Activated naive CD8-positive, alpha-beta T cell treated with anti-CD3 and anti-CD28 coated beads, Interleukin-2, amount 50 U/mL, for 16 hours (primary cell): ENCODE measurements at places on chromosomes 4 and X.

- DNase-seq, result no peak
Measured at GRCh38 chr4:186934841-186935443, 211.3 kb upstream of the FAT1 start.

DNA sequence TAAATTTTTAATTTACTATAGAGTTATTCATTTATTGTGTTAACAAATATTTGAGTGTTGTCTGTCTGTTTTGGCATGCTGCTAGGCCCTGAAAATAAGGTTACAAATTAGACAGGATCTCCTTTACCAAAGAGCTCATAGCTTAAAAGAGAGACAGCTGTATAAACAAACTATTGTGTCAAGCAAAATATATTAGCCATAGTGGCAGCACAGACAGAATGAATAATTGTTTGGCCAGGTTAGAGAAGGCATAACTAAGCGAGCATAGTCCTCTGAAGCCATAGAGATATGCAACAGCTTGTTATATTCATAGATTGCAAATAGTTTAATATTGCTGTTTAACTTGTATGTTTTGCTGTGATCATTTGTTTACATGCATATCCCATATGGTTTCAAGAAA lies 66.7 kb upstream of the NDUFC1 start:
- no peak for DNase-seq

- no peak for DNase-seq
Measured at GRCh38 chr4:142416711-142417275, 429.3 kb downstream of the INPP4B start.

GRCh38 chr4:4810092-4810774 lies 49.2 kb upstream of the MSX1 start:
- no peak for DNase-seq

DNA sequence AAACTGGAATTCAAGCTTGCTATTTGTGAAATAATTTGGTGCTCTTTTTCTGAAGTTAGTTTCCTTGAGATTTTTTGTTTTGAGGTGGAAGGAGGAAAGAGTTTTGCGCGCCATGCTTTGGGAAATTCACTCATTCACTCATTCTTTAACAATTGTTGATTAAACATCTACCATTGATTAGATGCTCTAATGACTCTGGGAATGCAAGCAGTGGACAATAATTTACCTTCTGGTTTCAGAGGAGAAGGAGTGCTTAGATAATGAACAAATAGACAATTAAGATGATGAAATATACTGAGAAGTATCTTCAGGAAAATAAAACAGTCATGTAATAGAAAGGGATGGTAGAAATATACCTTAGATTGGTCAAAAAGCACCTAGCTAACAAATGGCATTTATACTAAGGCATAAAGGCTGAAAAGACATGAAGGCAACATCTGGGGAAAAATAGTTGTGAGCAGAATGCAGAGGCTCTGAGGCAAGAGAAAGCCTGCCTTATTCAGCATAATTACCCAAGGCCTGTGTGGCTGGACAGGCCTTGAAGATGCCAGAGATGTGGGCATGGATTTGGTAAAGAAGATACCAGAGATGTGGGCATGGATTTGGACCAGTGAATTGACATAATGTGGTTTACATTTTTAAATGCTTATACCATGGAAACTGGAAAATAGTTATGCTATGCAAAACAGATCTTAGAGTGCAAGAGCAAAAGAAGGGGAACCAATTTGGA lies 2.7 kb upstream of the COMMD8 start:
- DNase-seq, result no peak

- no peak for DNase-seq
Measured at GRCh38 chr4:25916870-25917269, 2.9 kb downstream of the SMIM20 start.

DNA sequence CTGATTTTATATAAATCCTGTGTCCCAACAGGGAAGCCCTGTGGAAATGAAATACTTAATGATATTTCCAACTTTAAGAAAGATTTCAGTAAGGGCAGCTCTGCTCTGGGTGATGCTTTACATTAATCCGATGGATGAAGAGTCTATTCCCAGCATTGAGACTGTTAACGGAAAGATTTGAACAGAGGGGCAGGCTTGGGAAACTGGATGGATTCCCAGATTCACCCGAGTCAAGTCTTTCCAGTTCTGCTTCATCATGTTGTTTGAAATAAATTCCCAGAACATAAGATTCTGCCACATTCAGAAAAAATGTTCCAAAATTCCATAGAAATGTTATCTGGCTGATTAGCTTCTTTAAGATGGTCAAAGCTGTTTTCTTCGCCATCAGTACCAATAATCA lies 246.0 kb downstream of the FBXW7 start:
- DNase-seq, result no peak

DNA sequence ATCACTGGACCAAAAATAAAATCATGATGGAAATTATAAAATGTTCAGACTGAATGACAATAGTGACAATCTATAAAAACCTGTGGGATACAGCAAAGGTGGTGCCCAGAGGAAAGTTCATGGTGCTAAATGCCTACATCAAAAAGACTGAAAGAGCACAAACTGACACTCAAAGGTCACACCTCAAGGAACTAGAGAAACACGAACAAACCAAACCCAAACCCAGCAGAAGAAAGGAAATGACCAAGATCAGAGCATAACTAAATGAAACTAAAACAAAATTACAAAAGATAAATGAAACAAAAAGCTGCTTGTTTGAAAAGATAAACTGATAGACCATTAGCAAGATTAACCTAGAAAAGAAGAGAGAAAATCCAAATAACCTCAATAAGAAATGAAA lies 78.7 kb downstream of the ANAPC10 start:
- no peak for DNase-seq

DNA sequence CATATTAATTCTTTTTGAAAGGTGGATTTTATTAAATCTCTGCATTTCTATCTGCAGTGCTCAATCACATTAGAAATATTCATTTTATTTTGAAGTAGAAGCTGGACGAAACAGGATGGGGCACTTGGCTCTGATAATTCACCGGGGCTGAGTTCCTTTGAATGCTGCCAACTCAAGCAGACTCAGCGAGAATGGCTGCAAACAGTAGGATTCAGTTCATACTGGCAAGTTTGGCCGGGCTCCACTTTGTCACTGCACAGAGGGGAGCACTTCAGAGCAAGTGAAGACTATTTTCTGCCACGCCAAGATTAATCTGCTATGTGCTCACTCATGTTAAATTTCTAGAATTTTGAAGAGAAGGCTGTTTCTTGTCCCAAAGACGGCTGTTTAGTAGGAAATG lies 30.7 kb upstream of the KLHL8 start:
- no peak for DNase-seq

- no peak for DNase-seq
Measured at GRCh38 chr4:107913283-107913899, 18.0 kb upstream of the CYP2U1 start.

- DNase-seq, result no peak
Measured at GRCh38 chrX:15745179-15745578, 7.1 kb downstream of the CA5B start.

- DNase-seq, result peak; percentile 1
Measured at GRCh38 chrX:15497865-15498264, 2.7 kb upstream of the BMX start.

DNA sequence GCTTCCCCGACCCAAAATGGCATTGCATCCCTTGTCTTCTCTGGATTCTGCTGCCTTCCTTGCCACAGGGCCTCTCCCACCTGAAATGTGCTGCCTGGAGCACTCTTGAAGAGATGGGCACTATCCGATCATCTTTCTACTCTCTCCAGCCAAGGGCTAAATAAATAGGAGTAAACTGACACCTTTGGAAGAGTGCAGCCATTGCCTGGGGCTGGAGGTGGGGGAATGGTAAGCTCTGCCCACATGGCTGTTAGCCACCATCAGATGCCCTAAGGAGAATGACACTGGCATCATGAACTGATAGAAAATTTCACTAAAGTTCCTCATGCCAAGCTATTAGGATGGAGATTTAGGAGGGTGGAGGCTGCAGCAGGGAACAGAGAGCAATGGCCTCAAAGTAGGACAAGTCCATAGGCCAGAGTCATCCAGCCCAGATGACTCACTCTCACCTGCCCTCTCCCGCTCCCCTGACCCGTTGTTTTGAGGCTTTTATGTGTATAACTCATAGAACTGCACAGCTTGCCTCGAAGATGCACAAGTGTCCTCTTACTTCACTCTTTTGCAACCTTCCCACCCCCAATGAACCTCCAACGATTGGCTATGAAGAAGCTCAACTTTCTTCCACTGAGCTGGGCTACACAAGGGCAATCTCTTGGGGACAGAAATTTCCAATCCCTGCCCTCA lies 822 bp upstream of the PFKFB1 start:
- no peak for DNase-seq

DNA sequence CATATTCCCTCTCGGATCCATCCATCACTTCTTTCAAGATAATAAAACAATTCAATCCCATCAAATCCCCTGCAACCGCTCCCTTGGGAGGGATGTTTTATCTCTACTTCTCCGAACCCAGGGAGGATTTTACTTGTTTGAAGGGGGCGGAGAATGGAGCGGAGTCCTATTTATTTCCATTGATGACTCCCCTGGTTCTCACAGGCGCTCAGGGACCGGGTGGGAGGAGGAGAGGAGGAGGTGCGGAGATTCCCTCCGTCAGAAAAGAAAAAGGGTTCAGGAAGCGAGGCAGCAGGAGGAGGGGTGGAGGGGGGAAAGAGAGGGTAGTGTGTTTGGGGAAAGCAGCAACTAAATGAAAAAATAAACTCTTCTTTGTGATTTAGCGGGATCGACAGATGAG lies 2.1 kb downstream of the NDNF start:
- DNase-seq, result no peak

GRCh38 chr4:25441519-25442117 lies 64.6 kb downstream of the ANAPC4 start:
- DNase-seq, result no peak

DNA sequence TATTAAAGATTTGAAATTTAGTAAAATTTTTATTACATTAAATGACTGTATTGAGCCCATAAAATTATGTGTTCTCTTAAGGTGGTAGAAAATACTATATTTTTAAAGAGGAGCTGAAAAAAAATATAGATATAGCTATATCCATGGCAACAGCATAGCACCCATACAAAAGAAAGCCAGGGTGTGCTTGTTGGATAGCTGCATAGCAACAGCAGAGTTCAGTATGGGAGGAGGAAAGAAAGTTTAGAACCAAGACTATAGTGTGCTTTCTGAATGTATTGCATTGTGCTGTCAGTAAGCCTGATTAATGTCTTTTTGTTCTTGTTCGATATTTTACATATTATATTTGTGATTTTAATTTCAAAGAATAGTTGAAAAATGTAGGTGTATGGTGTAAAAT lies 78.4 kb downstream of the GRID2 start:
- no peak for DNase-seq
